ENCODE measurements at places on chromosomes 13 and 19.

GRCh38 chr19:4267101-4267900 lies 11.8 kb upstream of the SHD start:
- peak; percentile 57 for DNase-seq

DNA sequence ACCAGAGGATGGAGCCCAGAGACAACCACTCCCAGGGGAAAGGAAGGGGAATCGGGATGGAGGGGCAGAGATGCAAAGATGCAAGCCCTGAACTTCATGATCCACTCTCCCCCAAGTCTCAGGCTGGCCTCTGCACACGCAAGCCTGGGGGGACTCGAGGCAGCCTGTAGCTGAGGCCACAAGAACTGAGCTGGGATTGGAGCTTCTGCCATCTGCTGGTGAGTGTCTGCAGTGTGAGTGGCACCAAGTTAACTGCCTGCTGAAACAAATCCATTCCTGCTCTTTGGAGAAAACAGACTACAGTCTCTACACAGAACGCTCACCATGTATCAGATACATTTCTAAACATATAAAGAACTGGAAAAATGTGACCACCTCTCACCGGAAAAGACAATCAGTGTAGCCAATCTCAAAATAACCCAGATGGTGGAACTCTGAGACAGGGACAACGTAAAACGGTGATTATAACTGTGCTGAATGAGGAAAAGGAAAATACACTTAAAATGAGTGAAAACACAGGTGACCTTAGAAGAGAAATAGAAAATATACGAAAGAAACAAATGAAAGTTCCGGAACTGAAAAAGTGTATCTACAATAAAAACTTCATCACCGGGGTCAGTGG lies 62.1 kb downstream of the KLF2 start:
- DNase-seq: peak; percentile 66

GRCh38 chr13:83794583-83794982 lies 87.7 kb downstream of the SLITRK1 start:
- no peak for DNase-seq

GRCh38 chr19:4830768-4831265 lies 695 bp downstream of the TICAM1 start:
- no peak for DNase-seq

DNA sequence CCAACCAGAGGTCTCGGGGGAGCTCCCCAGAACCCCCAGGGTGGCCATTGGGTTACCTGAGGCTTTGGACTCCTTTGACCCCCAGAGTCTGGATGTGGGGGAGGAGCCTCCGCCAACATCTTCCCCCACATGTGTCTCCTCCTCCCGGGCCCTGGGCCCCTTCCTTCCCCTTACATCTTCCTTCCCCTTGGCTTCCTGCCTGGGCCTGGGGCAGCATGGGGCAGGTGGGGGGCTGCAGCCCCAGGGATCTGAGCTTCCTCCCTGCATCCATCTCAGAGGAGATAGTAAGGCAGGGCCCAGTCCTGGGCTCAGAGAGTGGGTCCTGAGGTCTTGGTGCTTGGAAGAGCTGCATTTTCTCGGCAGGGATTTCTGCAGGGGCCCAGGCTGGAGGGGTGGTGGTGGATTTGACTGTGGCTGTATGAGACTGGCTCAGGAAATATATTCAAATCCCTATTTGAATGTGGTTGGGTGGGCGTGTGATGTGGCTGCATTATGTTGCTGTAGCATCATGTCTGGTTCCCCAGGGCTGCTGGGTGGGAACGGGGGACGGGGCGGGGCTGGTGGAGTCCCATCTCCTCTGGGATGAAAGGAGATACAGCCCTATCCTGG lies 919 bp downstream of the VAV1 start:
- DNase-seq: peak; percentile 24

DNA sequence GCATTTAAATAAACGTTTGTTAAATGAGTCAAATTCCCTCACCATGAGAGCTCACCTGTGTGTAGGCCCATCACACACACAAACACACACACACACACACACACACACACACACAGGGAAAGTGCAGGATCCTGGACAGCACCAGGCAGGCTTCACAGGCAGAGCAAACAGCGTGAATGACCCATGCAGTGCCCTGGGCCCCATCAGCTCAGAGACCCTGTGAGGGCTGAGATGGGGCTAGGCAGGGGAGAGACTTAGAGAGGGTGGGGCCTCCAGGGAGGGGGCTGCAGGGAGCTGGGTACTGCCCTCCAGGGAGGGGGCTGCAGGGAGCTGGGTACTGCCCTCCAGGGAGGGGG lies 8.5 kb upstream of the CEACAM5 start:
- no peak for DNase-seq

- no peak for DNase-seq
These were observed 2.3 kb upstream of the SLC25A15 start for GRCh38 chr13:40787062-40787461.

DNA sequence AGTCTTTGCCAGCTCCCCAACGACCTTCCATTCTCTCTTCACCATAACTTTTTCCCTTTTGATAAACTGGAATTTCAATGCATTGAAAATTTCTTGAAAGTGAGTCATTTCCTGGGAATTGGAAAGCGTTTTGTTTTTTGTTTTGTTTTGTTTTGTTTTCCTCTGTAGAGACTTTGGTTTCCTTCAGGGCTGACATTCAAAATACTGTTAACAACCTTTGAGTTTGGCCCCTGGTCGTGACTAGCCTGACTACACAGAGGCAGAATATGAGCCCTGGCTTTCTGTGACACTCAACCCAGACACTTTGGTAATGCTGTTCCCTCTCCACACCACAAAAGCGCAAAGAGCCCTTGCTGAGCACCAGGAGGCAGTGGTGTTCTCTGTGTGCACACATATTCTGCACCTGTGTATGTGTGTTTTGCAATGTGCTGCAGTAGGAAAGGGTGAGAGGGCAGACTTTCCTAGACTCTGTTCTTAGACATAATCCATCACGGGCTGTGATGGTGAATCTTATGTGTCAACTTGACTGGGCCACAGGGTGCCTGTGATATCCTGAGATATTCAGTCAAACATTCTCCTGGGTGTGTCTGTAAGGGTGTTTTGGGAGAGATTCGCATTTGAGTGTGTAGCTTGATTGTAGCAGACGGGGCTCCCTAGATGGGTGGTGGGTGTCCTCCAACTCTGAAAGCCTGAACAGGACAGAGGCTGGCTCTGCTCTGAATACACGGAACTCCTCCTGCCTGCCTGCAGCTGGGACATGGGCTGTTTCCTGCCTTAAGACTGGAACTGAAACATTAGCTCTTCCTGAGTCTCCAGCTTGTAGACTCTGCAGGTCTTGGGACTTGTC lies 29.5 kb upstream of the ANKRD10 start:
- peak; percentile 4 for DNase-seq

- no peak for DNase-seq
These were observed 437.9 kb downstream of the FOXO1 start for GRCh38 chr13:40228496-40228895.

- no peak for DNase-seq
These were observed 46.6 kb upstream of the GPR183 start for GRCh38 chr13:99353836-99354235.

DNA sequence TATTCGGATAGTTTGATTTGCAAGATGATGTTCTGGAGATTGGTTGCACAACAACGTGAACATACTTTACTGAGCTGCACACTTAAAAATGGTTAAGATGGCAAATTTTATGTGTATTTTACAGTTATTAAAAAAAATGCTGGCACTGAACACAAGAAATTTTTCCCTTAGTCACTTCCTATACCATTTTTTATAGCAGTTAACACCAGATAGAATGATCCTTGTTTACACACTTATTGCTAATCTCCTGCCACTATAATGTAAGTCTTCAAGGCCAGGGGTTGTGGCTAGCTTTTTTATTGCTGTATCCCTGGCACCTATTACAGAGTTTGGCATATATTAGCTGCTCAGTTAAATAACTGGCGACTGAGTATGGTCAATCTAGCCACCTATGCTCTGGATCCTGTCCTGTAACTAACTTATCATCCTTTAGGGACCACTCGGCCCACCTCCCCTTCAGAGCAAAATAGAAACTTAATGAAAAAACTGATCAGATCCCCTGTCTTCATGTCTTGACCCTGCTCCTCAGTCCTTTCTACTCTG lies 2.0 kb upstream of the EBPL start:
- no peak for DNase-seq

GRCh38 chr13:93368718-93369117 lies 142.1 kb downstream of the GPC6 start:
- DNase-seq: no peak

DNA sequence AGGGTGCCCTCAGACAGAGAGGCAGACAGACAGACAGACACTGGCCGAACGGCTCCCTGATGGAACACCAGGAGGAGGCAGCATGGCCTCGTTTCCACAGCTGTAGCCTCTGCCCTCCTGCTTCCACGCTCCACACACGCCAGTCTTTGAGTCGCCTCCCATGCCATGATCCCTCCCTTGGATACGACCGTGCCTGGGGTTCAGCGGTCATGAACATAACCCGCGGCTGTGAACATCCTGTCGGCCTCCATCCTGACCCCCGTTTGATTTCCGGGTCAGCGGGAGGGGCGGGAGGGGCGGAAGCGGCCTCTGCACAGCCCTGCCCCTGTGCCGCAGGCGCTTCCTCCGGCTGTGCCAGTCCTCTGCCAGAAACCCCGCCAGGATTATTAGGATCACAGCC lies 23.4 kb downstream of the GP6 start:
- no peak for DNase-seq

DNA sequence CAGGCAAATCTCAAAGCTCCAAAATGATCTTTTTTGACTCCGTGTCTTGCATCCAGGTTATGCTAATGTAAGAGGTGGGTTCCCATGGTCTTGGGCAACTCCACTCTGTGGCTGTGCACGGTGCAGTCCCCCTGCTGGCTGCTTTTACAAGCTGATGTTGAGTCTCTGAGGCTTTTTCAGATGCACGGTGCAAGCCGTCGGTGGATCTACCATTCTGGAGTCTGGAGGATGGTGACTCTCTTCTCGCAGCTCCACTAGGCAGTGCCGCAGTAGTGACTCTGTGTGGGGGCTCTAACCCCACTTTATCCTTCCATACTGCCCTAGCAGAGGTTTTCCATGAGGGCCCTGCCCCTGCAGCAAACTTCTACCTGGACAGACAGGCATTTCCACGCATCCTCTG lies 266.8 kb upstream of the GPC6 start:
- no peak for DNase-seq

All from CD4-positive, alpha-beta memory T cell (primary cell).